SW 1271 (cell line): ENCODE measurements at places on chromosomes 11 and 22.

- DNase-seq = peak; percentile 59
Measured at GRCh38 chr11:11931461-11932055, 76.9 kb downstream of the DKK3 start.

- no peak for DNase-seq
Measured at GRCh38 chr11:102581066-102581465, 44.1 kb downstream of the MMP20 start.

DNA sequence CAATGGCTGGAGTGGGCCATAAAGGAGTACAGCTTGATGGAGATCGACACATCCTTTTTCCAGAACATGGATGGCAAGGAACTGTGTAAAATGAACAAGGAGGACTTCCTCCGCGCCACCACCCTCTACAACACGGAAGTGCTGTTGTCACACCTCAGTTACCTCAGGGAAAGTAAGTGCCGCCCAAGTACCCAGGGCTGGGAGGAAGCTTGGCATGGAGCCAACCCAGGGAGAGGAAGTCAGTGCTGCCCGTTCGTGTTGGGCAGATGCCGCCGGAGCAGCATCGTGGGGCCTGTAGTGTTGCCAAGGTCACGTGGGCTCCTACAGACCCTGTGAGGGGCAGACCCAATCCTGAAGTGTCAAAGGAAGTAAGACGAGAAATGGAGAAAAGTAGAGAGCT is 78.9 kb downstream of the FLI1 start:
- DNase-seq = no peak

- DNase-seq = no peak
Measured at GRCh38 chr11:21144531-21144930, 475.1 kb downstream of the NELL1 start.

- no peak for DNase-seq
Measured at GRCh38 chr11:69375316-69376154, 81.6 kb downstream of the MYEOV start.

- DNase-seq = no peak
Measured at GRCh38 chr11:124233376-124233775, 7.5 kb upstream of the OR8G1 start.

DNA sequence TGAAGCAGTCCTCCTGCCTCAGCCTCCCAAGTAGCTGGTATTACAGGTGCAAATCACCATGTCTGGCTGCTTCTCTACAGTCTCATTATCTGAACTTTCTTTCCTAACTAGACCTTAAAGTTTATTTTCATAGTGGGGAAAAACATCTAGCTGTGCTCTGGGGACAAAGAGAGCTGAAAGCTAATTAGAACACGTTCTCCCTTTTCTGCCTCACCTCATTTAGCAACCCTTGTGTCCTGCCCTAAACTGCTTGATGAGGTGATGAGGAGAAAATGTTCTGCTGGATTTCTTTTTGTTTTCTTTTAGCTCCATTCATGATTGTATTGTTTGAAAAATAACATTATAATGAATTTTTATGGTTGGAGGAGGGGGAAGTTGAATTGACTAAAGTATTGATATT is 84.7 kb downstream of the YAP1 start:
- no peak for DNase-seq

- DNase-seq = no peak
Measured at GRCh38 chr11:69396948-69397307, 84.5 kb upstream of the LINC01488 start.

DNA sequence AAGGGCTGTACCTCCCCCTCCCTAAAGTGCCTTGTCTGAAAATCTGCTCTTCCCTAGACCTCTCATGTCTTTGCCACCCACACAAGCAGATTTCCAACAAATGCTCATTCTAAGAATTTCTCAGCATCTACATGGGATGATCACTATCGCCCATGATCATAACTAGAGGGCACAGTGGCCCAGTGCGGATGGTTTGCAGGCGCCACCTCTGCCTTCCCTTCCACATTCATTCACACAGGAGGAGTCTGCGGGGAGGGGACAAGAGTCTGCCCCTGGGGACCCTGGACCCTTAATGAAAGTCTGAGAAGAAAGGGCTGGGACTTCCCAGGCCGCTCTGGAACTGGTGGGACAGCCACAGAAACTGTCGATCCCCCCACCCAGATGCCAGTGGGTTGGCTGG is 28.9 kb downstream of the KCTD17 start:
- DNase-seq = no peak
